ENCODE measurements at places on chromosomes 13 and 19. TPM values are rescaled to one million over a fixed set of nuclear protein-coding genes. Genes with fewer than 3 reads are reported as not detected.
A peak's percentile ranks its signal among the peaks of the same experiment; 100 is the strongest.

Gene ARHGEF1
- 992 TPM for total RNA-seq

Gene MED4
- 53.5 TPM for total RNA-seq

Gene TUBA3C
- not detected for total RNA-seq

Gene CATSPERD
- not detected for total RNA-seq

Gene KLK2
- not detected for total RNA-seq

Gene ZNF584
- total RNA-seq, result 10.7 TPM

DNA sequence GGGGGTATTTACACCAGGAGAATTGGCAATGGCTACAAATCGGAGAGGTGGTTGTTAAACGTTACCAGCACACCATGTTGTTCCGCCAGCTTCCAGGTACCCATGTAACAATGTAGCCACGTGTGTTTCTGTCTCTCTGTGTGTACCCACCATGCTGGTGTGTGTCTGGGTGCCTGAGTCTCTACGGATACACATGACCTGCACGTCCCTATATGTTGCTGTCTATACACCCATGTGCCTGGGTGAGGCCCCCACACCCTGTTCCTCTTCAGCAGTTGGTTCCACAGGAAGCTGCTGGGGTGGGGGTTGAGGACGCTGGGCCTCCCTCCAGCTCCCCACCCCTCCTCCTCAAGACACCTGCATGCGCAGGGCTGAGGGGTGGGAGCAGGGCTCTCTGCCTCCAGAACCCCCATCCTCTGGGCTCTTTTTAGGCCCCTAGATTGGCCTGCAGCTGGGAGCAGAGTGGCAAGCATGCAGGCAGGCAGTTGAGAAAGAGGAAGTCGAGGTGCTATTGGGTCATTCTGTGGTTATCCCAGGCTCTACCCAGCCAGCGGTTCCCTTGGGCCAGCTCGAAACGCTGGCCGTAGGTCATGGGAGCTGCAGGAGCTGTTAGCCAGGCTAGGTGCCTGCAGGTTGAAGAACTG, at the start of gene ARHGEF18:
TSS of gene ARHGEF18 (plus strand) at position 351 of the 644 bp plus-strand sequence. CDS start 13,954 bp downstream, outside the sequence.
- DNase-seq, result peak; percentile 67

- no peak for DNase-seq
Measured at GRCh38 chr13:77386880-77387606, 60.1 kb upstream of the MYCBP2 start.

DNA sequence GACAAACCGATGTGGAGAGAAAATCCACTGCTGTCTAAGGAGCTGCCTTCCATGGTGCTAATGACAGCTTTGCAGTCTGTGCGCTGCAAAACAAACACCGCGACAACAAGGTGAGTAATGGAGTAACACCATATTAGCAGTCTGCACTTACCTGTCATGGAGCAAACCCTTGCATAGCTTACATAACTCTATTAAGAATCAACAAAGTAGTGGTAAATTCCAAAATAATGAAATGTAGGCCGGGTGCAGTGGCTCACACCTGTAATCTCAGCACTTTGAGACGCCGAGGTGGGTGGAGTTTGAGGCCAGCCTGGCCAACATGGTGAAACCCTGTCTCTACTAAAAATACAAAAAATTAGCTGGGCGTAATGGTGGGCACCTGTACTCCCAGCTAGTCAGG, 56.2 kb downstream of the PARP4 start:
- no peak for DNase-seq

- no peak for DNase-seq
Measured at GRCh38 chr13:90838317-90838960, 509.0 kb upstream of the MIR17HG start.

- no peak for DNase-seq
Measured at GRCh38 chr19:426725-427445, 17.9 kb upstream of the C2CD4C start.

DNA sequence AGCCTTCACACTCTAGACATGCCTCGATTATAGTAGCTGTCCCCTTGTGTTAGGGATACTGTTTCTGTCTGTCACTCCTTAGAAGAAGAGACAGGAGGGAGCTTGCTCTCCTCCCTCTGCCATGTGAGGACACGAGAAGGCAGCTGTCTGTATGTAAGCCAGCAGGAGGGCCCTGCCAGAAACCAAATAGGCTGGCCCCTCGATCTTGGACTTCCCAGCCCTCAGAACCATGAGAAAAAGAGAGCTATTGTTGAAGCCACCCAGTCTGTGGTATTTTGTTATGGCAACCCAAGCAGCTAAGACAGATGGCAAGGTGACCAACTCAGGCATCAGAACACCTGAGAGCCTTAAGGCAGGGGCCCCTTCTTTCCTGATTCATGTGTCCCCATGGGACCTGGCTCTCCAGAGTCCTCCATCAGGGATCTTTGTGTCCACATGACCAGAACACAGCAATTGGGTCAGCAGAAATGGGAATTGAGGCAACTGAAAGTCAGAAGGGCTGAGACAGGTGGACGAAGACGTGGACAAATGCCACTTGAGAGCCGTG, 65.6 kb upstream of the NPAS1 start:
- no peak for DNase-seq

- DNase-seq, result no peak
Measured at GRCh38 chr13:99085808-99086266, 108.0 kb upstream of the DOCK9 start.

- no peak for DNase-seq
Measured at GRCh38 chr19:2003874-2004273, 11.6 kb downstream of the BTBD2 start.

GRCh38 chr13:51974482-51974881, 36.8 kb downstream of the ATP7B start:
- no peak for DNase-seq
